ENCODE measurements at places on chromosomes 5 and 9. TPM values are rescaled to one million over a fixed set of nuclear protein-coding genes. Genes with fewer than 3 reads are reported as not detected.

GTF3C5 gene
- 47.6 TPM for total RNA-seq

AUH gene
- 20.5 TPM for total RNA-seq

NOTCH1 gene
- total RNA-seq, result 140 TPM

IRX2 gene
- not detected for total RNA-seq

OGN gene
- not detected for total RNA-seq

PTGR1 gene
- total RNA-seq, result 9.8 TPM

SHLD3 gene
- total RNA-seq, result 2.9 TPM

NMUR2 gene
- total RNA-seq, result not detected

IL5 gene
- not detected for total RNA-seq

PCDHB3 gene
- 1.7 TPM for total RNA-seq

GPR150 gene
- total RNA-seq, result 0.60 TPM

MELK gene
- total RNA-seq, result 0.92 TPM

MYOT gene
- total RNA-seq, result not detected

DHX29 gene
- 17.4 TPM for total RNA-seq

PCDHB7 gene
- total RNA-seq, result 1.6 TPM

FOXD4 gene
- 1.7 TPM for total RNA-seq

ACSL6 gene
- total RNA-seq, result 4.6 TPM

RGS14 gene
- 76.6 TPM for total RNA-seq

PDGFRB gene
- total RNA-seq, result 131 TPM

CTXN3 gene
- not detected for total RNA-seq

C1QTNF2 gene
- 0.17 TPM for total RNA-seq

LOX gene
- 5.6 TPM for total RNA-seq

MARCOL gene
- not detected for total RNA-seq

SLC6A19 gene
- total RNA-seq, result not detected

ERAP2 gene
- 58.6 TPM for total RNA-seq

CAST gene
- 204 TPM for total RNA-seq

CCDC183 gene
- total RNA-seq, result 0.52 TPM

CDHR2 gene
- total RNA-seq, result 0.40 TPM

PCDHGA6 gene
- 4.2 TPM for total RNA-seq

IFNK gene
- total RNA-seq, result not detected

PCDHA2 gene
- not detected for total RNA-seq

SGTB gene
- total RNA-seq, result 14.8 TPM

KIF20A gene
- total RNA-seq, result 5.9 TPM

CLIC3 gene
- total RNA-seq, result 6.1 TPM

MYO10 gene
- 31.3 TPM for total RNA-seq

PTGES2 gene
- 59.1 TPM for total RNA-seq

NRG2 gene
- 4.1 TPM for total RNA-seq

TEX48 gene
- total RNA-seq, result not detected

C5orf58 gene
- total RNA-seq, result not detected

TTC39B gene
- 19.6 TPM for total RNA-seq

NEURL1B gene
- total RNA-seq, result 0.85 TPM

CACNA1B gene
- 0.09 TPM for total RNA-seq

ZBTB5 gene
- total RNA-seq, result 13.4 TPM

TICAM2 gene
- 9.0 TPM for total RNA-seq

MAT2B gene
- 98.1 TPM for total RNA-seq

SH3RF2 gene
- total RNA-seq, result not detected

INSL6 gene
- total RNA-seq, result not detected

PCDHGA9 gene
- 9.6 TPM for total RNA-seq

MEIKIN gene
- total RNA-seq, result not detected

LCN9 gene
- total RNA-seq, result not detected

SHROOM1 gene
- 4.0 TPM for total RNA-seq

KIF24 gene
- total RNA-seq, result 1.8 TPM

EHMT1 gene
- 130 TPM for total RNA-seq

CDH9 gene
- total RNA-seq, result not detected

SV2C gene
- 0.06 TPM for total RNA-seq
